ENCODE measurements at places on chromosomes 4 and X. TPM values are rescaled to one million over a fixed set of nuclear protein-coding genes. Genes with fewer than 3 reads are reported as not detected.

DNA sequence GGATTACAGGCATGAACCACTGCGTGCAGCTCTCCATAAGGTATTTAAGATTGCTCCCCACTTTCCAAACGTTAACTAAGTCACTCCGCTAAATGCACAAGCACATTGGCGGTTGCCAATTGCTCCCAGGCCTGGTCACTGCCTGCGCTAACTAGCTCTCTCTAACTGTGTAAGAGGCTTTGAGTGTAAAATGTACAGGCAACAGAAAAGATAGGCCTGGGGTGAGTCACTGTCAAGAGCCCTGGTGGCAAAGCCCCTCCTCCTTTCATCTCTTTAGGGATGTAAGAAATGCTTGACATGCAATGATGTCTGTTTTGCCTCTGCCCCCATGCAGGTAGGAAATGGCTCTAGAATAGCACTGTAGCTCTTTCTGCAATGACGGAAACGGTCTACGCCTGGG is 329.7 kb upstream of the GATB start:
- H3K4me3 ChIP-seq = no peak overlapping the region
- H3K36me3 ChIP-seq = no peaks in the 10 kb centered on the region
- no peak overlapping the region for H3K27ac ChIP-seq

- no peak overlapping the region for H3K27ac ChIP-seq
- H3K4me1 ChIP-seq = no peaks in the 10 kb centered on the region
- H3K4me3 ChIP-seq = no peak overlapping the region
- H3K36me3 ChIP-seq = peaks cover 14% of the 10 kb centered on the region
- H3K27me3 ChIP-seq = no peaks in the 10 kb centered on the region
Observed at GRCh38 chrX:45068569-45068968, 132.1 kb downstream of the DIPK2B start.

DNA sequence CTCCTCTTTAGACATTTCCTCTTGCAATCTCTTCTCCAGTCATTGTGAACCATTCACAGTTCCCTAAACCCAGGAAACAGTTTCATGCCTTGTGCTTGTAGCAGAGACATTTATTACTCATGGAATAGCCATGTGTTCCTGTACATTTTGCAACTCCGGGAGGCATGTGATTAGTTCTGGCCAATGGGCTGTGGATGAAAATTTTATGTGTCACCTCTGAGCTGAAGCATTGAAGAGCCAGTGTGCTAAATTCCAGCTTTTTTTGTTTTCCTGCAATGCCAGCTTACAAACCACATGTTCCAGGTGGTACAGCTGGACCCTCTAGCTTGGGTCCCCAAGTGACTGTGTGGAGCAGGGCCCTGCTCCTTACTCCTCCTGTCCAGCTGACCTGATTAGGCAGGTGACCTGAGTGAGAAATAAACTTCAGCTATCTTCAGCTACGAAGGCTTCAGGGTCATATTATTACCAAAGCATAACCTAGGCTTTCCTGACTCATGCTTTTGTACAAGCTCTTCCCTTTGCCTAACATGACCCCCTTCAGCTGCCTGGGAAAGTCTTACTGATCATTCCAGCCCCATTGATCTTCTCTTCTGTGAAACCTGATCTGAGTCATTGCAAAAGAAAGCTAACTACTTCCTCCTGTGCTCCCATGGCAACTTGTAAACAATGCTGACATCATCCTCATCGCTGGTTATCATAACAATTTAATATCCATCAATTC is 200.4 kb downstream of the PTTG2 start:
- H3K4me3 ChIP-seq = no peak overlapping the region
- peak overlapping the region; percentile 77 for H3K27ac ChIP-seq
- peaks cover 46% of the 10 kb centered on the region for H3K4me1 ChIP-seq
- H3K36me3 ChIP-seq = no peaks in the 10 kb centered on the region
- H3K27me3 ChIP-seq = no peaks in the 10 kb centered on the region

DNA sequence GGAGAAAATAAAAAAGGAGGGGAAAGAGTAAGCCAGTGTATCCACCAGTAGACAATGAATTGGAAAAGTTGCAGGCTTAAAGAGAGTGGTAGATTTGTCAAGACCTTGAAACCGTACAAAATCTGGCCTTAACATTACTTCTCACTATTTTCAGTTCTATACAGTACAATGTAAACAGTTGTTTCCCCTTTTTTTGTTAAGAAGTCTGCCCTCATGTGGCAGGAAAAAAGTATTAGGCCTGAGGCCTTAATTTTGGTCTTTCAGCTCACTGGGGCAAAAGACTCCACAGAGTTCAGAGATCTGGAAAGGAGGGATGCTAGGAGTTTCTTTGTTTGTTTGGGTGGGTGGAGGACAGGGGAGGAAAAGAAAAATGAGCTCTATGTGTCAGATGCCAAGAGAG is 92.8 kb upstream of the CCDC160 start:
- H3K4me3 ChIP-seq = no peak overlapping the region
- H3K4me1 ChIP-seq = no peaks in the 10 kb centered on the region
- DNase-seq = peak; percentile 11
- H3K27me3 ChIP-seq = no peaks in the 10 kb centered on the region
- no peak overlapping the region for H3K27ac ChIP-seq

DNA sequence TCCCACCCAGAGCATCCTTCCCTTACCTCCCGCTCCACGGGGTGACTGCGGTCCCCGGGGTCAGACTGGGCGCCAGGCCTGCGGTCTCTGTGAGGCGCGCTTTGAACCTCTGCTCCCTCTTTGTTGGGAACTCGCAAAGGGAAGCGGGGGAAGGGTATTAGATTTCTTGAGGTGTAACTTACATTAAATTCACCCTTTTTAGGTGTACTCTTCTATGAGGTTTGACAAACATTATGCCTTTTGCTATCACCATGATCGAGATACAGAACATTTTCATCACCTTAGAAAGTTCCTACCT is 569 bp downstream of the DCK start:
- peaks cover 18% of the 10 kb centered on the region for H3K4me1 ChIP-seq
- H3K27me3 ChIP-seq = no peaks in the 10 kb centered on the region
- DNase-seq = peak; percentile 49
- H3K27ac ChIP-seq = peak overlapping the region; percentile 64

- DNase-seq = no peak
- no peak overlapping the region for H3K4me3 ChIP-seq
- 0 out of 2 replicates have a peak, but pooled peaks cover 7% of the 10 kb centered on the region for H3K27me3 ChIP-seq
Observed at GRCh38 chr4:110364911-110365520, 110.9 kb upstream of the ENPEP start.

DNA sequence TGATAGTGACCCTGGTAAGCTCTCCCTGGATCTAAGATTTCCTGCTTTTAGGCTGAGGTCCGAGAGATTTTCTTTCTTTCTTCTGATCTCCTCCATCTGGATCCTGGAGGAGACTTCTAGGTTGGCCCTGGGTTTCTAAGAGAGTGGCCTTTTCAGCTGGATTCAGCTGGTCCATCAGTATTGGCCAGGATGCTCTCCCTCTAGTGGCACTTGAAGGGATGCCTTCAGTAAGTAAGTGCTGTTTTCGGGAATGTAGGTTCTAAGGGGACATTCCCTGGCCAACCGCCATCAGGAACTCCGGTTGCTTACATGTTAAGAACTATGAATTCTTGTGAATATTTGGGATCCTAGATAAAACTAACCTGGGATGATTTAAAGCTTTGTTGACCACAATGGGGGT is 56.9 kb downstream of the SERTM2 start:
- no peaks in the 10 kb centered on the region for H3K4me1 ChIP-seq
- no peak overlapping the region for H3K4me3 ChIP-seq
- no peak overlapping the region for H3K27ac ChIP-seq
- no peak for DNase-seq
- no peaks in the 10 kb centered on the region for H3K36me3 ChIP-seq

GRCh38 chr4:173367946-173368345 is 2.8 kb upstream of the SAP30 start:
- no peak overlapping the region for H3K4me3 ChIP-seq
- H3K4me1 ChIP-seq = peaks cover 13% of the 10 kb centered on the region
- H3K27ac ChIP-seq = no peak overlapping the region
- peaks cover 5% of the 10 kb centered on the region for H3K36me3 ChIP-seq
- no peaks in the 10 kb centered on the region for H3K27me3 ChIP-seq

DNA sequence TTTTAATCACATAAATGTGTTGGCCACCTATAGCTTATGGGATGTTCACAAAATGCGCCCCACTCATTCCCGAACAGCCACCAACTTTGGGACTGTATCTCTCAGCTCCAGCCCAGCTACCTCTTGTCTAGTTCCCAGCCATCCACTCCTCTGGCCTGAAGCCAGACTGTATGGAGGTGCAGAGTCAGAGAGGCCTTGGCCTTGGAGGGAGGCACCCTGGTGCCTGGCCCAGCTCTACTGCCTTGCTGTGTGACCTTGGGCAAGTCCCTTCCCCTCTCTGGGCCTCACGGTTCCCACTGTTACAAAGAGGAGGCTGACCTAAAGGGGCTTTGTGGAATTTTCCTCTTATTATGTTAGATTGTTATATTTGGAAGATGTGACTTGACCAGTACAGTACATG is 13.9 kb downstream of the MAMLD1 start:
- H3K36me3 ChIP-seq = no peaks in the 10 kb centered on the region
- H3K27ac ChIP-seq = no peak overlapping the region
- no peak for DNase-seq
- no peak overlapping the region for H3K4me3 ChIP-seq
- no peaks in the 10 kb centered on the region for H3K27me3 ChIP-seq
- no peaks in the 10 kb centered on the region for H3K4me1 ChIP-seq

- no peaks in the 10 kb centered on the region for H3K27me3 ChIP-seq
- H3K27ac ChIP-seq = no peak overlapping the region
Observed at GRCh38 chrX:29496636-29497180, 718.7 kb upstream of the MAGEB2 start.

- no peaks in the 10 kb centered on the region for H3K36me3 ChIP-seq
- no peak overlapping the region for H3K27ac ChIP-seq
- H3K27me3 ChIP-seq = no peaks in the 10 kb centered on the region
- H3K4me3 ChIP-seq = no peak overlapping the region
- no peak for DNase-seq
Observed at GRCh38 chr4:97762115-97762512, 381.2 kb downstream of the STPG2 start.

DNA sequence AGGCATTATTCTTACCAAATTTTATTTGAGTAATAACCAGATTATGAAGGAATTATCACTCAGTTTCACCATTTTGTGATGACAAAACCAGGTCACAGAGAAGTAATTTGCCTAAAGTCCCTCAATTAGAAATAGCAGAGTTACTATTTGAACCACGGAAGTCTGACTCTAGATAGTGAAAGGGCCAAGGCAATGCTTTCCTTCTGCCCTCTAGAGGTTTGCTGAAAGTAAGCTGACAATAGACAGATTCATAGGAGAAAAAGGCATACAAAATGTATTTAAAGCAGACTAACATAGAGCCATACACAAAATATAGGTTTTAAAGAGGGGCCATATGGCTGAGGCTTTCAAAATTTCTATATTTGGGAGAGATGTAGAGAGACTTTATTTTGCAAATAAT is 43.1 kb downstream of the CXXC4 start:
- DNase-seq = no peak
- H3K27me3 ChIP-seq = no peaks in the 10 kb centered on the region
- no peaks in the 10 kb centered on the region for H3K36me3 ChIP-seq
- H3K27ac ChIP-seq = no peak overlapping the region
- no peak overlapping the region for H3K4me3 ChIP-seq

GRCh38 chr4:168440442-168441264 is 39.6 kb downstream of the DDX60L start:
- H3K4me3 ChIP-seq = no peak overlapping the region
- peaks cover 7% of the 10 kb centered on the region for H3K4me1 ChIP-seq
- H3K36me3 ChIP-seq = peaks cover 44% of the 10 kb centered on the region
- no peak for DNase-seq
- no peaks in the 10 kb centered on the region for H3K27me3 ChIP-seq

The TEX11 gene
- 41.4 TPM for total RNA-seq

The CENPI gene
- total RNA-seq = 40.7 TPM

The DSPP gene
- total RNA-seq = not detected

The HSFX4 gene
- total RNA-seq = not detected

Measured in SJSA1 (cell line).